ENCODE measurements at places on chromosomes 11 and 22. TPM values are rescaled to one million over a fixed set of nuclear protein-coding genes. Genes with fewer than 3 reads are reported as not detected.

DNA sequence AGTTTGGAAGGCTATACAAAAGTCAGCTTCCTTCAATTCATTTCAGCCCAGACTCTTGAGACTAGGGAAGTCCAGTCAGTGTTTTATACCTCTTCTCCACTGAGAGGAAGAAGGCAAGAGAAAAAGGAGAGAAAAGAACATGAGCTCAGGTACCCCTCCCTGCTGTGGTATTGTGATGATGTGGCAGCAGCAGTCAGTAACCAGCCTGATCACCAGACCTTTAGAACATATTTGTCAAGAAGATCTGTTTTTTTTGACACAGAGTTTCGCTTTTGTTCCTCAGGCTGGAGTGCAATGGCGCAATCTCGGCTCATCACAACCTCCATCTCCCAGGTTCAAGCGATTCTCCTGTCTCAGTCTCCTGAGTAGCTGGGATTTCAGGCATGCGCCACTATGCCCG is 21.2 kb upstream of the RPS13 start:
- DNase-seq = no peak

GRCh38 chr11:119694334-119694733 is 34.7 kb downstream of the NECTIN1 start:
- no peak for DNase-seq

GRCh38 chr11:58392746-58393145 is 13.9 kb downstream of the OR5B3 start:
- DNase-seq = no peak

- no peak for DNase-seq
Observed at GRCh38 chr11:66011785-66012303, at the start of gene CST6. Gene CST6, plus strand, starts transcription at chr11:66012008. Its CDS starts 37 bp downstream, at chr11:66012045.

- DNase-seq = peak; percentile 96
Observed at GRCh38 chr22:41589391-41590241, at the start of gene PMM1. Gene PMM1, minus strand, starts transcription at chr22:41589840. Its CDS starts 35 bp downstream, at chr22:41589805.

The BIRC3 gene
- 1.7 TPM for polyA plus RNA-seq

The CLMP gene
- 28.1 TPM for polyA plus RNA-seq
